ENCODE measurements at places on chromosomes 7 and 10.
A peak's percentile ranks its signal among the peaks of the same experiment; 100 is the strongest.

DNA sequence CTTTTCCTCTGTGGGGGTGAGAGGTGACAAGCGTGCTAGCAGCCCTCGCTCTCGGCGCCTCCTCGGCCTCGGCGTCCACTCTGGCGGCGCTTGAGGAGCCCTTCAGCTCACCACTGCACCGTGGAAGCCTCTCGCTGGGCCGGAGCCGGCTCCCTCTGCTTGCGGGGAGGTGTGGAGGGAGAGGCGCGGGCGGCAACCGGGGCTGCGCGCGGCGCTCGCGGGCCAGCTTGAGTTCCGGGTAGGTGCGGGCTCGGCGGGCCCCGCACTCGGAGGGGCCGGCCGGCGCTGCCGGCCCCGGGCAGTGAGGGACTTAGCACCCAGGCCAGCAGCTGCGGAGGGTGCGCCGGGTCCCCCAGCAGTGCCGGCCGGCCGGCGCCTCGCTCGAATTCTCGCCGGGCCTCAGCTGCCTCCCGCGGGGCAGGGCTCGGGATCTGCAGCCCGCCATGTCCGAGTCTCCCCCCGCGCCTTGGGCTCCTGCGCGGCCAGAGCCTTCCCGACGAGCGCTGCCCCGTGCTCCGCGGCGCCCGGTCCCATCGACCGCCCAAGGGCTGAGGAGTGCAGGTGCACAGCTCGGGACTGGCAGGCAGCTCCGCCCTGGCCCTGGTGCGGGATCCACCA lies 352.8 kb upstream of the PODXL start:
- H3K27ac ChIP-seq: no peak overlapping the region
- H3K36me3 ChIP-seq: no peaks in the 10 kb centered on the region
- H3K4me1 ChIP-seq: peaks cover 8% of the 10 kb centered on the region
- no peak for DNase-seq
- H3K4me3 ChIP-seq: peak overlapping the region; percentile 55

GRCh38 chr7:12385364-12385786 lies 18.3 kb downstream of the VWDE start:
- no peaks in the 10 kb centered on the region for H3K27me3 ChIP-seq
- no peaks in the 10 kb centered on the region for H3K36me3 ChIP-seq
- no peak overlapping the region for H3K4me3 ChIP-seq
- no peaks in the 10 kb centered on the region for H3K4me1 ChIP-seq
- DNase-seq: no peak

GRCh38 chr7:135827391-135827790 lies 78.8 kb upstream of the FAM180A start:
- no peaks in the 10 kb centered on the region for H3K27me3 ChIP-seq
- H3K4me1 ChIP-seq: no peaks in the 10 kb centered on the region
- no peaks in the 10 kb centered on the region for H3K36me3 ChIP-seq
- no peak overlapping the region for H3K27ac ChIP-seq
- no peak overlapping the region for H3K4me3 ChIP-seq

GRCh38 chr10:122782911-122783310 lies 62.7 kb downstream of the CUZD1 start:
- no peaks in the 10 kb centered on the region for H3K36me3 ChIP-seq
- no peak for DNase-seq
- H3K4me1 ChIP-seq: no peaks in the 10 kb centered on the region
- no peaks in the 10 kb centered on the region for H3K27me3 ChIP-seq

DNA sequence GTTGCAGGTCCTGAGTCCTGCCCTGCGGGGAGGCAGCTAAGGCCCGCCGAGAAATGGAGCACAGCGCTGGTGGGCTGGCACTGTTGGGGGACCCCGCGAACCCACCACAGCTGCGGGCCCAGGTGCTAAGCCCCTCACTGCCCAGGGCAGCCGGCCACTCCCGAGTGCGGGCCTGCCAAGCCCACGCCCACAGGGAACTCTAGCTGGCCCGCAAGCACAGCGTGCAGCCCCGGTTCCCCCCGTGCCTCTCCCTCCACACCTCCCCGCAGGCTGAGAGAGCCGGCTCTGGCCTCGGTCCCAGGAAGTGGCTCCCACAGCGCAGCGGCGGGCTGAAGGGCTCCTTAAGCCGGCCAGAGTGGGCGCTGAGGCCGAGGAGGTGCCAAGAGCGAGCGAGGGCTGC lies 3.5 kb upstream of the NSMCE4A start:
- no peaks in the 10 kb centered on the region for H3K27me3 ChIP-seq
- H3K36me3 ChIP-seq: no peaks in the 10 kb centered on the region
- no peak overlapping the region for H3K27ac ChIP-seq
- no peak overlapping the region for H3K4me3 ChIP-seq
- peaks cover 11% of the 10 kb centered on the region for H3K4me1 ChIP-seq
- DNase-seq: no peak

All from esophagus squamous epithelium (tissue), 5 donors.